ENCODE measurements at places on chromosomes 3 and 15.

DNA sequence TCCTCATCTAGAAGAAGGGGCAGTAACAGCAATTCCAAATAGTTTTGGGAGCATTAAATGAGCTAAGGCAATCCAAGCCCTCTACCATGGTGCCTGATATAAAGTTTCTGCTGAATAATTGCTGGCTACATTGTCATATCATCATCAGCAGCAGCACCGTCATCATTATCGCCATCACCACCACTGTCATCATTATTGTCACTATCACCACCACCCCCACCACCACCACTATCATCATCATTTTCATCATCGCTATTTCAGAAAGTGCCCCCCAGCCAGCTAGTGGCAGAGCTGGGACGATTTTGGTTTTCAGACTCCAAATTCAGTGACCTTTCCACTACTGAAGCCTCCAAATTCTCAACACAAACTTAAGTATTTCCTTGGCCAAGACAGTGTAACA, 15.0 kb downstream of the XCR1 start:
- DNase-seq = no peak

DNA sequence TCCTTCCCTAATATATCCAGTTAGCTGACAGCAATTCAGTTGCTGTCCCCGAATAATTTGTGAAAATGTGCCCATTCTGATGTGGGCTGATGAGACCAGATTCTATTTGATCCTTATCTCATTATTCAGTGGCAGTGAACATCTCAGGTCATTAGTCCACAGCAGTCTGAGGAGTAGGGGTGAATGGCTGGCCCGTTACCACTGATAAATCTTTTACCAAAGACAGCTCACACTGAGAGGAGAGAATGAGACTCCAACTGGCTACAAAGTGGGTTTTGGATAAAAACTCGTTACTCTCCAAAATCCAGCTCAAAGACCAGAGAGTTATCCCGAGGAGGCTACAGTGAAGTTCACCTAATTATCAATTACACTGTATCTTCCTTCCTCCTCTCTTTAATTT, 189.7 kb downstream of the TUSC7 start:
- DNase-seq = no peak

- no peak for DNase-seq
Measured at GRCh38 chr3:144273601-144274000, 302.0 kb downstream of the DIPK2A start.

DNA sequence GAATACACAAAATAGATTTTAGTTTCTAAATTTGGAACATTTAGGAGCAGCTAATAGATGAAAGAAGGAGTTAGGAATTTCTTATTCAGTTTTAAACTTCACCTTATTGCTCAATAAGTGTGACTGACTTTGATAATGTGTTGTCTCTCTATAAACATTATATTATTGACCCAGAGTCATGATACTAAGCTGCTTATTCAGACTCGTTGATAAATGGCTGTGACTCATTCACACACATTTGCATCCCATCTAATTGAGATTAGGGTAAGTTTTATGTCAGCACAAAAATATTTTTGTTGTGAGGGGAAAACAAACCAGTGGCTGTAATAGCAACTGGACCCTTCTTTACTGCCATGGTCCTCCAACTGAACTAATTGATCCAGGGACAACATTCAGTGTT, 137.6 kb downstream of the GOLIM4 start:
- DNase-seq = no peak

Measured in CD4-positive, alpha-beta T cell treated with Interleukin-2 at 100 ng/mL for 4 hours (primary cell).